ENCODE measurements at places on chromosomes 13 and 19. TPM values are rescaled to one million over a fixed set of nuclear protein-coding genes. Genes with fewer than 3 reads are reported as not detected.

The LRRC4B gene
- 2.8 TPM for polyA plus RNA-seq

- no peak for DNase-seq
These were observed 420.5 kb downstream of the FGF9 start for GRCh38 chr13:22091222-22091970.

- DNase-seq, result no peak
These were observed 22.9 kb downstream of the DNAJC15 start for GRCh38 chr13:43046259-43046658.

- no peak for DNase-seq
These were observed 11.2 kb upstream of the N4BP2L2 start for GRCh38 chr13:32549788-32550187.

The LIM2 gene
- 0.91 TPM for polyA plus RNA-seq

Measured in testis (tissue), 5 donors.